ENCODE measurements at places on chromosomes 7 and 10.

DNA sequence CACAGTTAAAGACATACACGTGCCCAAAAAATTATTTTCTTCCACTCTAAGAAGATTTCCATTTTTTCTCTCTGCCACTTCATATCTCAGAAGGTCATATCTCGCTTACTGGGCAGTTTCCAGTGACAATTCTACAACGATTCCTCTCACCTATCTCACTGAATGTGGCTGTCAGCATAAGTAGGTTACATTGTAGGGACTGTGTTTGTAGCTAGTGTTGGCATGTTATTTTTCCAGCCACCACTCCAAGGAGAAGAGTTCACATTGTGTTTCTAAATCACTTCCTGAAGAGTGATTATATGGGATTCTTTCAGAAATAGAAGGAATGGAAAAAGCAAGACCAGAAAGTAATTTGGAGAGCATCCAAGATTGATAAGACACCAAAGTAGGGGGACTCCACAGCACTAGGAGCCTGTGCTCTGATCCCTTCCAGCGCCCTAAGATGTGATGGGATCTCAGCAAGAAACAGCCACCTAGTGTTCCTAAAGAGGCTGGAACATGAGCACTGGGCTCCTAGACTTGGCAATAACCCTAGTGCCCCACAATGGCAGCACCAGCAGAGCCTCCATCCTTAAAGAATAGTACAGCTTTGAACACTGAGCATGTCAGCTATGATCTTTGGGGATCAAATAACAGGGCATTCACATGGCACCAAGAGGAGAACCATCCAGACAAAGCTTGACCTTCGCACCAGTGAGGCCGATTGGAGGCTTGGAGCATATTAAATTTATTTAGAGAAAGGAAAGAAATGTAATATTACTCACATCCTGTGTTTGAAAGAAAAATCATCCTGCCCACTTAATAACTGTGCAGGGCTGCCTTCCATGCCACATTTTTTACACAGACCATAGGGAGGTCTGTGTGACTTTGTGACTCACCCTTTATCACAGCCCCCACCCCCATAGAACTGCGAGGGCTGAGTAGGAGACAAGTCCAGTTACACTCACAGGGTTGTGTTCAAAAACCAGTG, 51.8 kb downstream of the CAV1 start:
- DNase-seq, result no peak

DNA sequence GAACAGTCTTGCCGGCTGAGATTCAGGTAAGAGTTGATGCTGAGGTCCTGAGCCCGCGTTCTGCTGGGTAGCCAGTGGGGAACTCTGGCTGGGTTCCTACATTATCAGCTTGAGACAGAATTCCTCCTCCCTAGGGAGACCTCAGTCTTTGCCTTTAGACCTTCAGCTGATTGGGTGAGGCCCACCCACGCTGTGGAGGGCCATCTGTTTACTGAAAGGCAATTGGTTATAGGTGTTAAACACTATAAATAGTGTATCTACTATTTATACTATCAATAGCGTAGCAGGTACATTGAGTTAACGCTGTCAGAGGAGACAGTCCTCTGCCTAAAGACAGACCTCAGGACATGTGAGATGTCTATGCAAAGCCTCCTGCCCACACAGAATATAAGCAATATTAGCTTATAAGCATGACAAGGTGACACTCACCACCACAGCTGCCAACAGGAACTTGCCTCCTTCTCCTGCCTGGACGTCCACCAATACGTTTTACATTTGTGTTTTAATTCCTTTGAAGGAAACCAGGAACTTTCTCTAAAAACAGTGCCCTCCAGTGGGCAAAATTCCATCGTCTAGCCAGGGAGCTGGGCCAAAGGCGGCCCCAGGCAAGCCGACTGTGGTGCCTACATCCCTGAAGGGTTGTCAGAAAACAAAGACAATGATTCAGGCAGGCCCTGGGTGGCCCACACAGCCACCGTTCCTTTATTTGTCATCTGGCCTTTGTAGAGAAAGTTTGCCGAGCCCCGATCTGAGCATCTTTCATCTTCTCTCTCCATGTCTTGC, 58.8 kb downstream of the INSIG1 start:
- DNase-seq, result no peak

- no peak for DNase-seq
Measured at GRCh38 chr7:32893207-32893524, 1.6 kb upstream of the KBTBD2 start.

DNA sequence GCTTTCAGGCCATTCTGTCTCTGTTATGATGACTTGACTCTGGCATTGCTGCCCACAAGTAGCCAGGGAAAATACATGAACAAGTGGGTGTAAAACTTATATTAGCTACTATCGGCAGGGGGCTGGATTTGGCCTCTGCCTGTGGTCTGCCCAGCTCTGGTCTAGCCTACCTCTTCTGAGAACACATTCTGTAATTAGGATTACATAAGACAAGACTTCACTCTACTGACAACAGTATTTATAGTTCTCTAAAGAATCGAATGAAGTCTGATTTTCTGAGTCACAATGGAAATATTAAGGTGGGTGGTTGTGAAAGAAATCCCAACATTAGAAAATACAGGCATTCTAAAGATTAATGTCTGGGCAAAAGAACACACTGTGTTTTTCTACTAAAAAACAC, 55.5 kb downstream of the DLD start:
- DNase-seq, result no peak

DNA sequence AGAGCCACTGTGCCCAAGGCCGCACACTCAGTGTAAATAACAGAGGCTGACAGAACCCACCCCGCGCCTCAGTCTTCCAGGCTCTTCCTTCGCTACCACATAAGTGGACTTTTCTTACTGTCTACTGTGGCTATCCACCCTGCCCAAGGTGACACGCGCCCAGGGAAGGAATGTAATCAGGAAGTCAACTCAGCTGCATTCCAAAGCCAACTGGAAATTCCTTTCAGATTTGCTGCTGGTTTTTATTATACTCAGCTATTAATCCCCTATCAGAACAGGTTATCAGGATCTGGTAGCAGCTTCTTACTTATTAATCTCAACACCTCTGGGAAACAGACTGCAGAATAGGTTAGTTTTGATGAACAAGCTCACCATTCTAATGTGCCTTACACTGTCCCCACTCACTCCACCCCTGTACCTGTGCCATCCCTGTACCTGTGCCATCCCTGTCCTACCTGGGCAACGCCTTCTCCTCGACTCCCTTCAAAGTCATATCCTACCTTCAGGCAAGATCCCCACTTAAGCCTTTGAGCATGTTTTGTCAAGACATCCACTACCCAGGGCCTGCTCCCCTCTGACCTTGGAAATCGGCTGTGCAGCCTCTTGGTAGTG, 90.7 kb downstream of the NHLRC2 start:
- DNase-seq, result no peak

DNA sequence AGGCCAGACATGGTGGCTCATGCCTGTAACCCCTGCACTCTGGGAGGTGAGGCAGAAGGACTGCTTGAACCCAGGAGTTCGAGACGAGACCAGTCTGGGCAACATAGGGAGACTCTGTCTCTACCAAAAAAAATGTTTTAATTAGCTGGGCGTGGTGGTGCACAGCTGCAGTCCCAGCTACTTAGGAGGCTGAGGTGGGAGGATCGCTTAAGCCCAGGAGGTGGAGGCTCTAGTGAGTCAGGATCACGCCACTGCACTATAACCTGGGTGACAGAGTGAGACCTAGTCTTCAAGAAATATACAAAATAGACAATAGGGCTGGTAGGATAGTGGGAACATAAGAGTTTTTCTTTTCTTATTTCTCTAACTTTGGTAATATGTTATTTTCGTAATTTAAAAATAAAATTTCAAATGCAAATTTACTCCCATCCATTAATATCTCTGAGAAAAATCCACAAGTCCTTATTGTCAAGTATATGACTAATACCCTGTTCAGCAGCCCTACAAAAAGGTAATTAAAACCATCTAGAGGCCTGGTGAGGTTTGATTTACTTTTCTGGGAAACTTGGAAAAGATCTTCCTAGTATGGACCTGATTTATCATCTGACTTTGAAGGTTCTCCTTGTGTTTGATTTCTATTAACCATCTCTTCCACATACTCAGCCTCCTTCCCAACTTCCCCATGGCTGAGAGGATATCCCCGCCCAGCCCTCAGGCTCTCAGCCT, 50.0 kb downstream of the CREB3L2 start:
- no peak for DNase-seq

- DNase-seq, result no peak
Measured at GRCh38 chr7:121369462-121369861, 26.6 kb downstream of the FAM3C start.

DNA sequence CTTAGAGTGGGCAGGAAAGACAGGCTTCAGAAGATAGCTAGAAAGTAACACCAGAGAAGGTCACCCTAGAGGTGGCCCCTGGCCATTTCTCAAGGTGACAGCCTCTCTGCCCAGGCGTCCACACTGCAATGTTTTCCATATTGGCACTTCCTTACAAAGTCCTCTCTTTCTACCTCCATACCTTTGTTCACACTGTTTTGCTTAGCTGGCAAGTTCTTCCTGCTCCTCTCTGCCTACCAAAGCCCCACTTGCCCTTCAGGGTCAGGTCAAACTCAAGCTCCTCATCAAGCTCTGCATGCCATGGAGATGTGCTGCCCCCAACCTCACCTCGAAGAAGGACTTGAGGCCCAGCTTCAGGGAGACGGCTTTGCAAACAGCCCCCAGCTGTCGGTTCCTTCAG, 190.9 kb downstream of the KCNMA1 start:
- no peak for DNase-seq

DNA sequence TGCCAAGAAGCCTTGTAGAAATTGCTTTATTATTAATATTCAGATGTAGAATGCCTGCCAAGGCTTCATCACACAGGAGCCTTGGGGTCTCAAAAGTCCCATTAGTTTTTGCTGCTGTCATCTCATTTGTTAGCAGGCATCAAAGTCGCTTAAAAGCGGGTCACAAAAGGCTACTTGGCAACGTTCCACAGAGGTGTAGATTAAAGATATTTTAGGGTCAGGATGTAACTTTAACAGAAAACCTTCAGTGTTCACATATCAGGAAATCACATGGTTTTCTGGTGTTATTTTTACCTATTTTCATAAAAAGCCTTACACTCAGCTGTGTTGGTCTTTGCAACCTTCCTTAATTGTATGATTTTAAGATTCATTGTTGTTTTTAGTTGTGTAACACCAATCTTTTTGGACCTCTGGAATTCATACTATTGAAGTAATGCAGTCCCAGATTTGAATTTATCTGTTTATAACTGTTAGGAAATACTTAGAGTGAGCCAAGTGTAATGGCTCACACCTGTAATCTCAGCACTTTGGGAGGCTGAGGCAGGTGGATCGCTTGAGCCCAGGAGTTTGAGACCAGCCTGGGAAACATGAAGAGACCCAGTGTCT, 65.3 kb downstream of the TET1 start:
- no peak for DNase-seq

- DNase-seq, result no peak
Measured at GRCh38 chr7:25134358-25135010, 9.4 kb upstream of the CYCS start.

DNA sequence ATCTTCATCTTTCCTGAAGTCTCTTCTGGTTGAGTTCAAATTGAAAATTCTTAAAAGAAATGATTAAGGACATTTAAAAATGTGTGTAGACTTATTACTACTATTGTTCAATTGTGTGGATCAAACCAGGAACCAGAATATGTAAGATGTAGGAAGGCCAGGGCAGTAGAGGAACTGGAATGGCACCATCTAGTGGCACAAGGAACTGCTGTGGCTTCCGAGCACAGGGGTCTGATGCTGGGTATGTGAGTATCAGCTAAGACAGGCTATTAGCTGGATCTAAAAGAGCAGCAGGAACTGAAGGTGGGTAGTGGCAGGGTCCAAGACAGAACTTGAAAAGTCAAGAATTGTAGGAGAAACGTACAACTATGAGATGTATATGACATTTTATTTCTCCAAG, 247.3 kb downstream of the SEMA3A start:
- no peak for DNase-seq

DNA sequence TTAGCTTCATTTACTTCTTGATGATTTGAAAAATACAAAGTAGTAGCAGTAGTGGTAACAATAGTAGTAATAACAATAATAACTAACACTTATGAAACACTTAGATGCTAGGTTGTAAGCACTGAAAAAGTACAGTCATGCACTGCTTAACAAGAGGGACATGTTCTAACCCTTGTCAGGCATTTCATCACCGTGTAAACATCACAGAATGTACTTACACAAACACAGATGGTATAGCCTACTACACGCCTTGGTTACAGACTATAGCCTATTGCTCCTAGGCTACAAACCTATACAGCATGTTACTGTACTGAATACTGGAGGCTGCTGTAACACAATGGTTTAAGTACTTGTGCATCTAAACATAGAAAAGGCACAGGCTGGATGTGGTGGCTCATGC, 60.6 kb downstream of the PUS7 start:
- no peak for DNase-seq

GRCh38 chr10:12077580-12078180, 8.9 kb downstream of the DHTKD1 start:
- no peak for DNase-seq

- no peak for DNase-seq
Measured at GRCh38 chr7:135653340-135654080, 8.8 kb upstream of the STMP1 start.

DNA sequence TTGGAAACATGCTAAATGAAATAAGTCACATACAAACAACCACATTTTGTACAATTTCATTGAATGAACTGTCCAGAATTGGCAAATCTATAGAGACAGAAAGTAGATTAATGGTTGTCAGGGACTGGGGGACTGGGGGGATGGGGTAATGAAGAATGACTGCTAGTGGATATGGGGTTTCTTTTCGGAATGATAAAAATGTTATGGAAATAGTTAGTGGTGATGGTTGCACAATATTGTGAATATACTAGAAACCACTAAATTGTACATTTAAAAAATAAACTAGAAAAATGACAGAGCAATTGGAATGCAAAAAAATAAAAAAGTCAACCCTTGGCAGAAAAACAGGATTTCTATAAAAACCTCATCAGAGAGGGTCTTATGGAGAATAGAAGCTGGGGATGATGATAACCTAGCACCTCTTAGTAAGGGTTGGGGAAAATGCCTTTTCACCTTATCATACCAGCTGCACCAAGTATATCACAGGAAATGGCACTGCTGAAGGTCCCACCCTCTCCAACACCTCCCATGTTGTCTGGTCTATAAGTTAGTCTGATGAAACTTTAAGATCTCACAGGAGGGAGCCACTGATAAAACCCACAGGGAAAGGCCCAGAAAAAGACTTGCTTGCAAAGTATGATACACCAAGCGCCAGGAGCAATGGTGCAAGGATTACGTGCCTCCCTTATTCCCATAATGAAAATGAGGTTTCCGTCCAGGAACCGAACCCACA, 23.1 kb upstream of the JAZF1 start:
- no peak for DNase-seq

DNA sequence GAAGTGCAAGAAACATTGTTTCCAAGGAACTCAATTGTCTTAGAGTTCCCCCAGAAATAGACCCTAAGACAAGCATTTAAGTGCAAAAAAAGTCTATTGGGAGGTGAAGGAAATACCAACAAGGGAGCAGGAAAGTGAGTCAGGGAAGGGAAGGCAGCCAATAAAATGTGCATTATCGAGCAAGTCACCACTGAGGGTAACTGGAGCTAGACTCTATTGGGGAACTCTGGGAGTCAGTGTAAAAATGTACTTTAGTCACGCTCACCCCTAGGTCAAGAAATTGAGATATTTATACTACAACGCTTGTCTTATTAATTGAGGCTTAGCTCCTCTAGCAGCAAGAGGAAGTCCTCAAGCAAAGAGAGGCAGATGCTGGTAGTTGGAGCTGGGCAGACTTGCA, 137.7 kb downstream of the RTKN2 start:
- DNase-seq, result no peak

All from stimulated activated CD8-positive, alpha-beta memory T cell treated with anti-CD3 and anti-CD28 coated beads, Interleukin-4, amount 100 ng/mL, for 1 hour (primary cell).